ENCODE measurements at places on chromosomes 11 and 22. TPM values are rescaled to one million over a fixed set of nuclear protein-coding genes. Genes with fewer than 3 reads are reported as not detected.

Gene PNPLA3
- total RNA-seq: 2.1 TPM

Gene NECTIN1
- total RNA-seq: 11.8 TPM

Gene ATL3
- 3.1 TPM for total RNA-seq

Gene PRRG4
- total RNA-seq: not detected

Gene PYGM
- total RNA-seq: 246 TPM

Gene IGSF22
- total RNA-seq: 0.03 TPM

GRCh38 chr22:38417252-38418060 is 37.5 kb downstream of the KCNJ4 start:
- H3K36me3 ChIP-seq: no peaks in the 10 kb centered on the region
- peaks cover 15% of the 10 kb centered on the region for H3K4me1 ChIP-seq
- DNase-seq: no peak
- H3K27ac ChIP-seq: no peak overlapping the region
- no peaks in the 10 kb centered on the region for H3K27me3 ChIP-seq

- no peaks in the 10 kb centered on the region for H3K4me1 ChIP-seq
- peaks cover 56% of the 10 kb centered on the region for H3K36me3 ChIP-seq
- H3K27ac ChIP-seq: no peak overlapping the region
- DNase-seq: no peak
Observed at GRCh38 chr11:130911306-130911705, 5.0 kb downstream of the SNX19 start.

DNA sequence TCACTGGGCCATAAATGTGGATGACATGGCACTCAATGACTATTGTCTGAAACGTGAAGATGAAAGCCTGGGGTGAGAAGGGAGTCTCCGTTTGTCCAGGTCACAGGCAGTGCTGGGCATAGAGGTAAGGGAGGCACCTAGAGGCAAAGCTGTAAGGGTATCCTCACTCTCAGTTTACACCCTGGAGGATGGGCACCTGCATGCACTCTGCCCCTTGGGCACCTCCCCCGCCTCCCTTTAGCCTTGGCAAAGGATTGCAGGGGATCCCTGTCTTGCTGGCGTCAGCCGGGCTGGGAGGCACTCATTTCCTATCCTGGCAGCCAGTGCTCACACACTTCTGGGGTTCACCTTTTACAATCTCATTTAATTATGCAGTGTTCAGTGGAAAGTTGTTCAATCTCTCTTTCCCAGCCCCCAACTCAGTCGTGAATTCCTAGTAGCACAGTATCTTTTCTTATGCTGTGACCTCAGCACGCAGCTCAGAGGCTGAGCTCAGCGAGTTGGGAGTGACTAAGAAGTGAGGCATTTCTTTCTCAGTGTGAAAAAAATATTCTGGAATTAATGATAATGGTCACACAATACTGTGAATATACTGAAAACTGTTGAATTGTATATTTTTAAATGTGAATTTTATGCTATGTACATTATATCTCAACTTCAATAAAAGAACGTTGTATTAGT is 866.6 kb downstream of the BRD1 start:
- DNase-seq: no peak
- H3K36me3 ChIP-seq: no peaks in the 10 kb centered on the region
- H3K4me1 ChIP-seq: no peaks in the 10 kb centered on the region
- H3K4me3 ChIP-seq: no peak overlapping the region

DNA sequence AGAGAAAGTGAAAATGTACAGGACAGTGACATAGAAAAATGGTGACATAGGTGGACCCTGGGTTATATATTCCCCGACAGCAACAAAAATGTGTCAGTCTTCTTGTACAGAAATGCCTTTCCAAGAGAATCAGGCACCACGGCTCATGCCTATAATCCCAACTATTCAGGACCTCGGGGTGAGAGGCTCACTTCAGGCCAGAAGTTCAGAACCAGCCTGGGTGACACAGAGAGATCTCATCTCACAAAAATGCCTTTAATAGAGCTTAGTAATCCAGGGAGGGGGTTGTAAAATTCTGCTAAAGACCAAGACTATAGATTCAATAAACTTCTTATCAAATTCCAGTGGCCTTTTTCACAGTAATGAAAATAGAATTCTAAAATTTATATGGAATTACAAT is 10.7 kb downstream of the ZNF195 start:
- no peak overlapping the region for H3K27ac ChIP-seq
- H3K4me1 ChIP-seq: no peaks in the 10 kb centered on the region
- no peak overlapping the region for H3K4me3 ChIP-seq
- no peaks in the 10 kb centered on the region for H3K27me3 ChIP-seq
- DNase-seq: no peak
- peaks cover 76% of the 10 kb centered on the region for H3K36me3 ChIP-seq

DNA sequence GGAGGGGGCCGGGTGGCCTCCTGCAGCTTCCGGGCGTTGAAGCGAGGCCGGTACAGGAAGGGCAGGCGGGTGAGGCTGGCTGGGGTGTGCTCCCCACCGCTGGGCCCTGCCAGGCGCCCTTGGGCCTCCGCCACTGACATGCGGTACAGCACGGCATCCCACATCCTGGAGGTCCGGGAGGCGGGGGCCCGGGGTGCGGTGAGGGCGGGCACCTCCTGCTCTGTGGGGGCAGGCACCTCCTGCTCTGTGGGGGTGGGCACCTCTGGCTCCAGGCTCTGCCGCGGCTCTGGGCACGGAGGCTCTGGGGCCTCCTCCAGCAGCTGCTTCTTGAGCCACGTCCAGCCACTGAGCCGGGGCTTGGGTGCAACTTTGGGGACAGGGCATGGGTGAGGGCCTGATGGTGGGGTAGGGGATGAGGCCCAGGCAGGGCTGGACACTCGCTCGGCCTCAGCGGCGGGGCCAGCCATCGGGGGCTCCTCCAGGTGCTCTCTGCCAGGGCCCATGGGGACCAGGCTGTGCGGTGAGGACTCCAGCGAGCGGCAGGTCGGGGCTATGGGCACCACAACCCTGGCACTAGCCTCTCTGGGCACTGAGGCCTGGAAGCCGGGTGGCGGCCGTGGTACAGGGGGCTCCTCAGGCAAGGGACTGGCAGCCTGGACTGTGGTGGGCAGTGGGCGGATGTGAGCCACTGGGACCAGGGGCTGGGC is 2.3 kb downstream of the PRR33 start:
- H3K36me3 ChIP-seq: no peaks in the 10 kb centered on the region
- DNase-seq: no peak
- H3K4me3 ChIP-seq: no peak overlapping the region

DNA sequence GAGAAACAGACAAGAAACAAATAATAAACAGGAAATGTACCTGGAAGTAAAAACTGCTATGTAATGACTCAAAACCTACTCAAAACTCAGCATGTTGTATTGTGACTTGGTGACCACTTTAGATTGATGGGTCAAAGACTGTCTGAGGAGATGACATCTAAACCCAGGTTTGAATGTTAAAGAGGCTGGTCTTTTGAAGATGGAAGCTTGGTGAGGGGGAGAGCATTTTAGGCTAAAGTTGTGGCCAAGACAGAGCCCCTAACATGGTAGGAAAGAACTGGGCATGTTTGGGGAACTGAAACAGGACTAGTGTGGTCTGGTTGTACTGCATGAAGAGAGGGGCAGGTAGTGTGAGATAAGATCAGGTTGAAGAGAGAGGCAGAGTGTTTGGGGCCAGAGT is 85.3 kb upstream of the MYO18B start:
- no peaks in the 10 kb centered on the region for H3K36me3 ChIP-seq
- H3K27ac ChIP-seq: no peak overlapping the region
- no peak overlapping the region for H3K4me3 ChIP-seq
- peaks cover 6% of the 10 kb centered on the region for H3K4me1 ChIP-seq

- no peak for DNase-seq
- H3K27ac ChIP-seq: no peak overlapping the region
- H3K4me1 ChIP-seq: no peaks in the 10 kb centered on the region
- no peaks in the 10 kb centered on the region for H3K36me3 ChIP-seq
- no peaks in the 10 kb centered on the region for H3K27me3 ChIP-seq
- H3K4me3 ChIP-seq: no peak overlapping the region
Observed at GRCh38 chr11:43116071-43116470, 195.7 kb upstream of the API5 start.

GRCh38 chr11:65435981-65436411 is 13.4 kb downstream of the NEAT1 start:
- H3K36me3 ChIP-seq: peaks cover 7% of the 10 kb centered on the region
- H3K27ac ChIP-seq: no peak overlapping the region
- no peaks in the 10 kb centered on the region for H3K4me1 ChIP-seq
- DNase-seq: no peak

GRCh38 chr22:48675830-48676145 is 1151.9 kb downstream of the BRD1 start:
- no peaks in the 10 kb centered on the region for H3K4me1 ChIP-seq
- H3K27me3 ChIP-seq: no peaks in the 10 kb centered on the region
- no peak for DNase-seq

DNA sequence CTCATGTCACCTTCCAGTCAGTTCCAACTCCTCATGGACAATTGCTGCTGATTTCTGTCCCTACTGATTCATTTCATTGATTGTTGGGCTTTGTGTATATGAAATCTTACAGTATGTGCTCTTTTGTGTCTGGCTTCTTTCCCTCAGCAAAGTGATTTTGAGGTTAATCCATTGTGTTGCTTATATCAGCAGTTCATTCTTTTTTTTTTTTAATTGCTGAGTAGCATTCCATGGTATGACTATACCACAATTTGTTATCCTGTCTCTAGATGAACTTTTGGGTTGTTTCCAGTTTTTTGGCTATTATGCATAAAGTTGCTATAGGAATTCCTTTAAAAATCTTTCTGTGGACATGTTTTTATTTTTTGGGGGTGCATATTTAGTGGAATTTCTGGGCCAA is 59.9 kb downstream of the NXPE1 start:
- H3K27ac ChIP-seq: no peak overlapping the region
- no peaks in the 10 kb centered on the region for H3K36me3 ChIP-seq
- DNase-seq: no peak
- H3K27me3 ChIP-seq: no peaks in the 10 kb centered on the region

GRCh38 chr11:74123008-74123448 is 47.8 kb downstream of the C2CD3 start:
- no peak for DNase-seq
- no peaks in the 10 kb centered on the region for H3K27me3 ChIP-seq
- no peak overlapping the region for H3K27ac ChIP-seq
- no peak overlapping the region for H3K4me3 ChIP-seq

DNA sequence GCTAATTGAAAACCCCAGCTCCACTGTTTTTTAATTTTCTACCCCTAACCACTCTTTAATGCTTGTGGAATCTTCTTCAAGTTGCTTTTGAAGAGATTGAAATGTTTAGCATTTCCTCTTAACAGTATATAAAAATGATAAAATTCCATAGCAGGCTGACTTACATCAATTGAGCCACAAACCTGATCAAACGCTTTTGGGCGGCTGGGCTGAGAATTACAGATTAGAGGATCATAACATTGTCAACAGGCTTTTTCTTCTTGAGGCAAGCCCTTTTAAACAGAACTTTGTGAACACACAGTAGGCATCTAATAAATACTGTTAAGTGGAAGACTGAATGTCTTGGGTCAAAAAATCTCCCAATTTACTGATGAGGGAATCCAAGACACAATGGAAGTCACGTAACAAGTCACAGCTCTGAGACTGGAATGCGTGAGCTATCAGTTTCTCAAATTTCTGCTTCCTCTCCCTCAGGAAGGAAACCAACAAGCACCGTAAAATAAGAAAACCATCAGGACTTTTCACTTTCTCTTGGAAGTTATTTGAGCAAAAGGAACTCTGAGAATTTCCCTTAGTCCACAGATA is 50.0 kb upstream of the CCDC89 start:
- no peak overlapping the region for H3K4me3 ChIP-seq
- no peak overlapping the region for H3K27ac ChIP-seq
- DNase-seq: no peak
- no peaks in the 10 kb centered on the region for H3K36me3 ChIP-seq

- no peak for DNase-seq
- no peaks in the 10 kb centered on the region for H3K4me1 ChIP-seq
- no peaks in the 10 kb centered on the region for H3K36me3 ChIP-seq
- H3K27ac ChIP-seq: no peak overlapping the region
- no peak overlapping the region for H3K4me3 ChIP-seq
Observed at GRCh38 chr11:60711276-60711675, 11.9 kb downstream of the MS4A8 start.

DNA sequence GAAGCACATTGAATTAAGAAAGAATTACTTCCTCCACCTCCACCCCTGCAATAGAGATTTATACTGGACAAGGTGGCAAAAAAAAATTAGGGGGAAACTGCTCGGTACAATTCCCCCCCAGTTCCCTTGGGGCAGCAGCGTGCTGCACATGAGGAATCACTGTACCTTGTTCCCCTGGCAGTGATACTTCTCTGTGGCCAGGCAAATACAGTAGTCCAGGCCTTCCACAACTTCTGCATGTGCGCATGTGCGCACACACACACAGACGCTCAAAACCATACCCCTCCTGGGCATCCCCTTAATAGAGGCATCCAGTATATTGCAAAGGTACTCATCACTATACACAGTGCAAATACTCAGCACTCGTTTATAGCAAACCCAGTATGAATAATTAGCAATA is 68.9 kb downstream of the ARFGAP2 start:
- H3K27ac ChIP-seq: no peak overlapping the region
- no peaks in the 10 kb centered on the region for H3K36me3 ChIP-seq
- H3K27me3 ChIP-seq: no peaks in the 10 kb centered on the region
- H3K4me3 ChIP-seq: no peak overlapping the region
- H3K4me1 ChIP-seq: no peaks in the 10 kb centered on the region

DNA sequence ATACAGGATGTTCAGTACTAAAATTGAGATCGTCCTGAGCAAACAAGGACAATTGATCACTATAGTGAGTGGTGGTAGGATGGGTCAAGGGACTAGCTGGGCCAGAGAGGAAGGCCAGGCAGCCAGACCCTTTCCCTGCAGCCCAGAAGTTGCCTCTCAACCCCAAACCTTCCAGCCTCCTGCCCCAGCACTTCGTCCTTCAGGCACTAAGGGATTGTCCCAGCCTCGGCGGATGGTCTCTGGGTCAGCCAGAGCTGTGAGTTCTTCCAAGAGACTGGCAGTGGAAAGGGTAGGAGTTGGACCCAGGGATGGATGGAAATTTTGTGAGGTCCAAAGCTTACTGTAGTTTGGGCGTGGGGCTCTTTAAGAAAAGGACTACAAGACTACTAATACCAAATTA is 3.6 kb upstream of the LMO1 start:
- peaks cover 87% of the 10 kb centered on the region for H3K27me3 ChIP-seq
- DNase-seq: no peak
- no peak overlapping the region for H3K4me3 ChIP-seq
- no peaks in the 10 kb centered on the region for H3K4me1 ChIP-seq
- no peaks in the 10 kb centered on the region for H3K36me3 ChIP-seq

- no peak overlapping the region for H3K4me3 ChIP-seq
- no peaks in the 10 kb centered on the region for H3K27me3 ChIP-seq
- H3K36me3 ChIP-seq: no peaks in the 10 kb centered on the region
- H3K4me1 ChIP-seq: peaks cover 6% of the 10 kb centered on the region
- H3K27ac ChIP-seq: no peak overlapping the region
- DNase-seq: no peak
Observed at GRCh38 chr11:351411-351810, 17.9 kb upstream of the B4GALNT4 start.

- H3K27ac ChIP-seq: no peak overlapping the region
- H3K4me1 ChIP-seq: no peaks in the 10 kb centered on the region
- DNase-seq: no peak
Observed at GRCh38 chr11:121575963-121576290, 123.2 kb upstream of the SORL1-AS1 start.

- H3K36me3 ChIP-seq: no peaks in the 10 kb centered on the region
- no peak overlapping the region for H3K27ac ChIP-seq
- H3K27me3 ChIP-seq: no peaks in the 10 kb centered on the region
- no peak for DNase-seq
- no peak overlapping the region for H3K4me3 ChIP-seq
Observed at GRCh38 chr22:48256041-48256739, 1493.7 kb downstream of the TBC1D22A start.

GRCh38 chr11:69930081-69931059 is 111.2 kb upstream of the FGF3 start:
- no peaks in the 10 kb centered on the region for H3K36me3 ChIP-seq
- H3K4me1 ChIP-seq: peaks cover 7% of the 10 kb centered on the region
- H3K27ac ChIP-seq: no peak overlapping the region
